Bladder microvascular endothelial cell (primary cell): ENCODE measurements at places on chromosomes 1 and 21. TPM values are rescaled to one million over a fixed set of nuclear protein-coding genes. Genes with fewer than 3 reads are reported as not detected.

KCNA2 gene
- not detected in 2 replicates for total RNA-seq

TNFAIP8L2 gene
- 0.16 TPM in 1 of 2 replicates, not detected in the other for total RNA-seq

GPR25 gene
- total RNA-seq = not detected in 2 replicates

SLC22A15 gene
- total RNA-seq = 0.16 TPM in 1 of 2 replicates, not detected in the other

CADM3 gene
- total RNA-seq = under 0.01 and 0.06 TPM in 2 replicates

NEGR1 gene
- total RNA-seq = 0.16 and 5.6 TPM in 2 replicates

F11R gene
- total RNA-seq = 84.2 and 331 TPM in 2 replicates

CLCA4 gene
- not detected in 2 replicates for total RNA-seq

VCAM1 gene
- total RNA-seq = 4.5 and 84.6 TPM in 2 replicates

CFHR1 gene
- not detected in 2 replicates for total RNA-seq
